ENCODE measurements at places on chromosomes 1 and 21.
A peak's percentile ranks its signal among the peaks of the same experiment; 100 is the strongest.

DNA sequence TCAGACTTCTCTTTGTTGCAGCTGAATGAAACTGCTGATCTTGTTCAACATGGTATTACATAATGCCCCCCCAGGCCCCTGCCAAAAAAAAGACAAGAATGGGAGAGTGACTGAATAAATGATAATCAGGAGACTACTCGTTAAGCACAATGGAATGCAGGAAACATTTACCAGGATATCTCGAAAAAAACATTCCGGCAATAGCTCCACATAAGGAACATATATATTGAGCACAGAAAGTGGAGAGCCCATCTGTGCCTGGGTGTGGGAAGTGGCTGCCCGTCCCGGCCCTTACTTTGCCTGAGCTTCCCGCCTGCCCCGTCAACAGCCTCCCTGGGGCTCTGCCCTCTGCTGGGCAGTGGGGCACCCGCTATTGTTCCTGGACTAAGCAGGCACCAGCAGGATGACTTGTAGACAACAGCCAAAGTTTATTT is 13.3 kb downstream of the TRIM11 start:
- DNase-seq = peak; percentile 2

DNA sequence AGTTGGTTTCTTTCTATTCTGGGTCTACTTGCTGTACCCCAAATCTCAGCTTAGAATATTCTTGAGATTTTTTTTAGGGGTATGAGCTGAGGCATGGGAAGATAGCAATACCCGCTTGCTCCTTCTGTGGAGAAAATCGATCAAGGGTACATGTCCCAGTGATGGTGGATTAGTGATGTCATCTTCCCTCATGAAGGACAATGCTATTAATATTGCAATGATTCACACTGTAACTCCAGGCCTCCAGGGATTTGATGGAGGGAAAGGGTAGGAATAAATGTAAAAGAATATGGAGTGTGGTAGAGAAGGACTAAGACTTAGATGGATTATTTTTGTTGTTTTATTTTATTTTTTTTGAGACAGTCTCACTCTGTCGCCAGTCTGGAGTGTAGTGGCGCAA is 47.4 kb downstream of the XCL1 start:
- no peak for DNase-seq

- no peak for DNase-seq
These were observed 18.2 kb downstream of the PLCH2 start for GRCh38 chr1:2494323-2494693.

DNA sequence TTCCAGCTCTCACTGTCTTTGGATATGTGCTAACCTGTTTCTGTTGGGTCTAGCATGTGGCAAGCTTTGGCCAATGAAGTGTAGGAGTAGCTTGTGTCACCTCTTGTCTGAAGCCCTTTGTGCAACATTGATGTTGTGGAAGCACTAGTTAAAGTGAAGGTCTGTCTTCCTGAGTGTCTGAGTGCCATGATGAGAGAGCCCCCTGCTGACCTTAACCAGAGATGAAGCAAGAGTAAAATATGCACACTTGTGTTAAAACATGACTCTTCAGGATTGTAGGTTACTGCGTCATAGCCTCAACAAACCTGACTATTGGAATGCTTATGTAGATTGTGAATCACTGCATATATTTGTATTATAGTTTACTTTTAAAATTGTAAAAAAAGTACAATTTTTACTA is 103.7 kb downstream of the NCAM2 start:
- no peak for DNase-seq

DNA sequence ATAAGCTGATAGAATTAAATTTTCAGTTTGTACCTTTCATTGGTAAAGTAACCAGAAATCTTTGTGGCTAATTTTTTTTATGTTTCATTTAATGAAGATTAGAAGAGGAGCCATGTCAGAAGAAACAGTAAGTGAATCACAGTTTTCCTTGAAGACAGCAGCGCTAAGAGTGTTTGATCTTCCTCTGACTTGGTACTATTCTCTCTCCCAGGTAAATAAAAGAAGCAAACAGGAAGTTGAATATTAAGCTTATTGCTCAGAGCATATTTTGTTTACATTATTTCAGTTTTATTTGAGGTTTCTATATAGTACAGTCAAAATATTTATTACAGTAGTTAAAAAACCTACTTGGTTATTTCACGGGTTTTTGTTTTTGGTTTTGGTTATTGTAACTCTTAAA is 3.7 kb downstream of the MIGA1 start:
- no peak for DNase-seq

DNA sequence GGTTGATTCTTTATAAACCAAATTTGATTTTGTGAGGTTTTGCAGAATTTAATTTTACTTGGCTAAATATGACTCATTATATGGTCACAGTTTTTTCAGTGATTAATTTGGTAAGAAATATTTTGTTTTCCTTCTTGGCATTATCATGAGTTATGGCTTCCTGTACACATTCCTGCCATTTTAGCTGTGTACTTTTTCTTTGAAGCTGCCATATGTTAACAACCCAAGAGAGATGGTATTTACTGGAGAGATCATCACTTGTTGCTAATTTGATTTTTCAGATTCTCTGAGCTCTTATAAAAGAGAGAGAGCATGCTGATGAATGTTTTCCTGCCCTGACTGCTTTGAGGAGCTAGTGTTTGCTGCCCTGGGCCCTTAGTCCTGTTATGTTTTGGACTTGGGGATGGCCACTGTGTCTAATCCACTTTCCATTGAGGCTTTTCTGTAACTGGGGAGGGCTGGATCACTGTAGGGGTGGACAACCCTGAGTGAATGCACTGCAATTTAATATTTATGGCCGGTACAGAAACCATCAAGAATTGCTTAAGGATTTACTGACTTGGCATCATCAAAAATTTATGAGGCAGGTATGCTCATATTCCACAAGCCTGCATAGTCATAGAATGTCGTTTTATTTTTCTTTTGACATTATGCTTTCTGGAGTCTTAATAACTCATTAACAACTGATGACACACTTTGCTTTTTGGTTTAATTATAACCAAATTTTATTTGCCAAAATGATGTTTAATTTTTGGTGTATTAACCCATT is 200.9 kb downstream of the DISC1 start:
- DNase-seq = peak; percentile 62

DNA sequence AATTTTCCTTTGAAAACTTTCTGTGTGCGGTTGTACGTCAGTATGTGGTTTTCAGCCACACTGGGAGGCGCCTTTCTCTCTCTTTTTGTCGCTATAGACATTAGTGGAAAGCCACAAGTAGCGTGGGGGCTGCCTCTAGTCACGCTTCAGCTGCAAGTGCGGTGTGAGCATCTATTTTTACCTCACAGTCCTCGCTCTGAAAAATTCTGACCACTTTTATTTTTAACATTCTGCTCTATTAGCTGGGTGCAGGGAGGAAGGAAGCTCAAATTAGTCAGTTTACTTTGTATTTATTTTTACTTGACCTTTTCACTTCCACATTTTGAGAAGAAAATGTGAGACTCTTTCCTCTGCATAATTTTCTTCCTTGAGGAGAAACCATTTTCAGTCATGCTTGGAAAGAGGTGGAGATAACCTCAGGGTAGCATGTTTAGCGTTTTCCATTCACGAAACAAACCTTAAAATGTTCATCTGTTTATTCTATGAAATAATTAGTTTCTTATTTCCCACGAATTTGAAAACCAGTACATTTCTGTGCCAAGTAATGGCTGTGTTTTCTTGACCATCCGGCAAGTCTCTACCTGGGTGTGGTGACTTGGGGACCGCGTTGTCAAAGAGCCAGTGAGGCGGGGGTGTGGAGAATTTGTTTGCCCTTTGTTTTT is 35.6 kb downstream of the ADARB1 start:
- DNase-seq = peak; percentile 34

GRCh38 chr1:234977875-234978396 is 150.7 kb downstream of the TOMM20 start:
- no peak for DNase-seq

DNA sequence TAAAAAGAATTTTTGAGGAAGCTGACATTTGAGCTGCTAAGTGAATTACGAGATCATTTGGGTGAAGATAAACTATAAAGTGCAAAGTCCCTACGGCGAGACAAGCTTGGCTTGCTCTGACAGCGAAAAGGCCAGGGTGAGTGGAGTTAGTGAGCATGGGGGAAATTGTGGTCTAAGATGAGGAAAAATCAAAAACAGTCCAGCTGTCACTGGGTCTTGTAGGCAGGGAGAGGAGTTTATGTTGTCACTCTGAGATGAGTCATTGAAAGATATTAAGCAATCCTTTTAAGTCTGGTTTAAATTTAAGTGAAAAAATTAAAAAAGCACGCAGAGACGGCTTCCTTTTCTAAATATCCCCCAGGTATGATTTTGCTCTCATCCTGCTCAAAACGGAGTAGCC is 601.9 kb downstream of the MRPL39 start:
- DNase-seq = no peak

DNA sequence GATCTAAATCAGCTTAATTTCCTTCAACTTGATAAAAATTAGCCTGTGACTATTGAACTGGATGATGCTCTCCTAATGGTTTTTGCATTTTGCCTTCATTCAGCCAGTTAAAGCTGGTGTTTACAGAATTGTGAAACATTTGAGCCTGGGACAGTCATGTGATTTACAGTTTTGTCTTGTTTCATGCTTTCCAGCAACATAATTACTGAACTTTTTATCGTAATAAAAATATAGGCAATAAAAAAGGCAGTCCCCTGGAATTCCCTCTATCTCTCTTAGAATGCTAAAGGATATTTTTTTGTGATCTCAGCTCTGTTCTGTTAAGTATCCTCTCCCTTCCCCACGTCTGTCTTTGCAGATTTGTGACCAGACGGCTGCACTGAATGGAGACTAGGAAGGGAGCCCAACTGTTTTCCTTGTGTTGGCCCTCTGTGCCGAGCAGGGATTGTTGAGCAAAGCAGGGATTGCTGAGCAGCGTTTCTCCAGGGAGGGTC is 70.3 kb upstream of the RGL1 start:
- DNase-seq = peak; percentile 20

Measured in kidney glomerular epithelial cell (primary cell).